Motor neuron (in vitro differentiated cells): ENCODE measurements at places on chromosomes 11 and 22.
A peak's percentile ranks its signal among the peaks of the same experiment; 100 is the strongest.

DNA sequence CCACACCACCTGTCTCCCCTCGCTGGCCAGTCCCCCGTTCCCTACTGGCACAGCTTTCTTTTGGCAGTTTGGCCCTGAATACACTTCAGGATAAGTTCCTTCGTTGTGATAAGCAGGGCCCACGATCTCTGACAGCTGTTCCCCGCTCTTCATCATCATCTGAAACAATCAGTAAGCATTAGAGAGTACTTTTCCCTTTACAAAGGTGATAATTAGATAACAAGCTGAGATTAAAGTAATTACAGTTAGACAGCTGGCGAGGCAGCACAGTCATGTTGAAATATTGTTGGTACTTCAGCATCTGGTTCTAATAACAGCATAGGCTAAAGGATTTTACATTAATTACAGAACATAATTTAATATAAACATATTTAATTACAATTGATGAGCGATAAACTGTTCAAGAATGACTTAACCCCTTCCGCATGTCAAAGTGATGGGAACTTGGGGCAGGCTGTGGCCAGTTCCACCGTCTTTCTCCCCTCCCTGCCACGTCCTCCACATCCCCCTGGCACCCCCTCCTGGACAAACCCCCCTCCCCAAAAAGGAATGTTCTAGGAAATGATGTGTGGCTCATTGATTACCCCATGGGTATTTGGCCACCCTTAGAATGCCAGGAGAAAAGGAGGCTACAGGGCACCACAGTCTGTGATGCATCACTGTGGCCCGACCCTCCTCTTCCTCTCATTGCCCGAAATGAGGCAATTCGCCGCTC is 134.9 kb downstream of the RCN1 start:
- no peak for ATAC-seq

- ATAC-seq = no peak
Measured at GRCh38 chr11:65634905-65635731, 2.8 kb upstream of the SIPA1 start.

GRCh38 chr11:64347193-64347867 is 7.3 kb downstream of the CCDC88B start:
- no peak for ATAC-seq

DNA sequence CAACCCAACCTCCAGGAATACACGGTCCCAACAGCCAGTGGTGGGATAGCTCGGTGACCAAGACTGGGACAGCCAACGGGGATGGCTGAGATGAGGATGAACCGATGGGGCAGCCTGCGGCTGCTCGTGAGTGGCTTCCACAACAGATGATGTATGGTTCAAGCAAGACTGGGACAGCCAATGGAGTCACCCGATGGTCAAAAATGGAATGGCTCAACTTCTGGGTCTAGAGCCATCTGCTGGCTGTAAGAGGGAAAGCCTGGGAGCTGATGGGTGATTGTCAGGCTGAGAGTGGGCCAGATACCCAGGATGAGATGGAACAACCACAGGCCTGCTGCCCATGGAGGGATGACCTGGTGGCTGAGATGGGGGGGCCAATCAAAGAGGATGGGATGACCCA is 35.5 kb downstream of the SYT7 start:
- no peak for ATAC-seq

GRCh38 chr22:33270596-33270995 is 212.4 kb upstream of the SYN3 start:
- peak; percentile 27 for ATAC-seq
